ENCODE measurements at places on chromosomes 6 and 20.

DNA sequence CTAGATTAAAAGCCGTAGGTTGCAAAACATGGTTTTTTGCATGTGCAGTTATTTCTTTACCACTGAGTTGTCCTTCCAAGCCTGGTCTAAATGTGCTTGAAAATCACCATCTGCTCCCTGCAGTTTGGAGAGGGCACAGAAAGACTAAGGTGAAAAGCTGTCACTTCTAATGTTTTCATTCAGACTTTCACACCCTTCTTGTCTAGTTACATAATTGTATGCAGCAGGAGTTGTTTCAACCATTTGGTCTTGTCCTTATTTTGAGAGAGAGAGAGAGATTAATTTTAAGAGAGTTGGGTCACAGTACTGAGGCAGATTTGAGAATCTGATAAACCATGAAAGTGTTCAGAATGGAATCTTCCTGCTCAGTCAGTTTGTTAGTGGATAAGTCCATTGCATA, 82.5 kb downstream of the ARID1B start:
- DNase-seq: no peak

- no peak for DNase-seq
These were observed 331.3 kb downstream of the ZFAND3 start for GRCh38 chr6:38150681-38151296.

DNA sequence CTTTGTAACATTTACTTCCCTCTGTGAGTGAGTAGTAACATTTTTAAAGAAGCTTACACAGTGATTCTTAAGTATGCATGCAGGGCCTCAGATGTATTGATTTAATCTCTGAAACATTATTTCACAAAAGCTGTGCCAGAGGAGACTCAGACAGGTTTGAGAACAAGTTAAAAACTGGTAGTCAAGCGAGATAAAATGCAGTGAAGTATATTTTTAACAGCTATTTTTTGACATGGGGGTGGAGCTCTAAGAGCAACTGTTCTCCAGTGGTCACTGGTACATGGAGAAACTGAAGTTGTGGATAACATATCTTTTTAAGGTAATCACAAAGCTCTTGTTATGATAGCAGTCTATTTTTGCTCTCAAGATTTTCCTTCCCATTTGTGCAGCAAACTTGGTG, 20.4 kb downstream of the DSTN start:
- no peak for DNase-seq

GRCh38 chr6:36840432-36841403, 1.5 kb upstream of the CPNE5 start:
- DNase-seq: no peak

DNA sequence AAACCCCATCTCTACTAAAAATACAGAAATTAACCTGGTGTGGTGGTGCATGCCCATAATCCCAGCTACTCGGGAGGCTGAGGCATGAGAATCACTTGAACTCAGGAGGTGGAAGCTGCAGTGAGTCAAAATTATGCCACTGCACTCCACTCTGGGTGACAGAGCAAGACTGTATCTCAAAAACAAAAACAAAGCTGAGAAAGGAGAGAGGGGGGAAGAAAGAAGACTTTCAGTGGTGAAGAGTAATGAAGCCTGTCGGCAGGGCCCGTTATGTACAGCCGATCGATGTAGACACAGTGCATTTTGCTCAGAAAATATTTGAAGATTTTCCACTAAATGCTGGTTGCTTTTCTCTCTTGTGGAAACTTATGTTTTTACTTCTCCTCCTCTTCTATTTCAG, 13.8 kb downstream of the VAPB start:
- DNase-seq: no peak

GRCh38 chr6:147585256-147585655, 76.8 kb downstream of the SAMD5 start:
- DNase-seq: no peak

GRCh38 chr20:63017826-63018411, 11.2 kb upstream of the BHLHE23 start:
- DNase-seq: no peak

DNA sequence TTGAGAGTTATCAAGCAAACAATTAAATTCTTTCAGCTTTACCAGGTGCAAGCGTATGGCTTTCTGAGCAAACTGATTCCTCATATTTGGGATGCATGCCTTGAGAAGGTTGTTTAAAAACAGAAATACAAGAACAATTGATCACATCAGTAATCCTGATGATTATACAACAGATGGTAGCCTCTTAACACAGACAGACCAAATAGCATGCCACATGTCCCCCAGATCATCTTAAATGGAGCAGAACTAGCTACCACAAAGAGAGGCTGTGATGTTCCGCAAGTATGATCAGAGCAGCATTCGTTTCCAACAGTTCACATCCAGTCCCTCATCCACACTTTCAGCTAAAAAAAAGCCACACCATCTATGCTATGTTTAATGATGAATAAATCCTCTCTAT, 246.2 kb upstream of the NRSN1 start:
- no peak for DNase-seq

DNA sequence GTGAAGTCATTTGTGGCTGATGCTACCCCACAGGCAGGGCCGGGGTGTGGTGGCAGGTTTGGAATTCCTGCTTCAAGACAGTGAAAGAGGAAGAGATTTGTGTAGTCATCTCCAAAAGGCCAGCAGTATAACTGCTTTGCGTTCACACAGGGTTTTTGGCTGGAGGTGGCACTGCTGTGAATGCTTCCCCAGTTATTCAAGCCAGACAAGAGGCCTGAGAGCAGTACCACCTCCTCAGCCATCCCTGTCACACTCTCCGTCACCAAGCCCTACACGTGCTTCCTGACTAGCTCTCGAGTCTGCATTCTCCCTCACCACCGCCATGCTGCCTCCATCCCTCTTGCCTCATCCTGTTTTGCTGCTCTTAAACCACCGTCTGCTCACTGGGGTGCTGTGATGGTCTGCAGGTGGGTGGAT, 23.9 kb downstream of the ARMC2 start:
- DNase-seq: no peak

GRCh38 chr20:32925481-32926196, 66.9 kb downstream of the EFCAB8 start:
- no peak for DNase-seq

GRCh38 chr6:15811107-15811506, 148.3 kb upstream of the DTNBP1 start:
- no peak for DNase-seq

DNA sequence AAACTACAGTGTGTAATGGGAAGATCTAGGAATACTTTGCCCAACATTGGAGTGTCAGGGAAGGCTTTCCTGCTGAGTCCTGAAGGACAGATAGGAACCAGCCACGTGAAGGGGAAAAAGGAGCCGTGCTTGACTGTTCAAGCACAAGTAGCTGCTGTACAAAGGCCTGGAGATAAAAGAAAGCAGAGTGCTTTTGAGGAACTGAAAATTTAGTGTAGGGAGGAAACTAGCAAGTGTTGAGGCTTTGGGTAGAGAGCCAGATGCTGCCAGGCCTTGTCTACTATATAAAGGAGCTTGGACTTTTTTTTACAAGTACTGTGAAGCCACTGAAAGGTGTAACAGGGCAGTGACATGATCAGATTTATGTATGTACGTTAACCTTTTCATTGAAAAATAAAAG, 39.0 kb downstream of the DSE start:
- no peak for DNase-seq

- no peak for DNase-seq
These were observed 500.3 kb upstream of the ADGRB3 start for GRCh38 chr6:68134796-68135195.

DNA sequence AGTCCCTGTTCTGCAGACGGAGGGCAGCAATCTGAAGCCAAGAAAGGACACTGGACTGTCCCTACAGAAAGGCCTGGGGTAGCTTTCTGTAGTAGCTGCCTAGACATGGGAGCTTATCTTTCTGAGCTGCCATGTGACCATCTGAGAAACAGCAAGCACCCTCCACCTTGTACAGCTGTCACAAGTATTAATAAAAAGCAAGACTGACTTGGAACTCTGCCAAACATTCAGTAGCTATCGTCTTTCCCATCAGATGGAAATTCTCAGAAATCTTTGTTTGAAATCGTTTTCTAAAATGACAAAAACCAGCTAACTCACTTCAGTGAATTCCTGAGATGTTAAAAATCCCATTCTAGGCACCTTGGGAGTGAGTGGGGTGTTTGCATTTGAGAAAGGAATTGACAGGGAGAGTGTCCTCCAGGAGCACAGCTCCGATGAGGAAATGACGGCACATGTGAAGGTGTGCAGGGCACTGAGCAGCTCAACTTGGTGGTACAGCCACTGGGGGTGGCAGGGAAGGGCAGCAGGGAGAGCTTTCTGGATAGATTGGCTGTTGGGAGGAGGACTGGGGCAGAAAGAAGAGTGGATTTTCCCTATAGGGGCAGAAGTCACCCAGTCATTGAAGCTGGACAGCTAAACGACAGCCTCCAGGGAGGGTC, 24.5 kb downstream of the ACSS1 start:
- DNase-seq: peak; percentile 37

- no peak for DNase-seq
These were observed 29.8 kb downstream of the PDYN start for GRCh38 chr20:1964061-1964460.

DNA sequence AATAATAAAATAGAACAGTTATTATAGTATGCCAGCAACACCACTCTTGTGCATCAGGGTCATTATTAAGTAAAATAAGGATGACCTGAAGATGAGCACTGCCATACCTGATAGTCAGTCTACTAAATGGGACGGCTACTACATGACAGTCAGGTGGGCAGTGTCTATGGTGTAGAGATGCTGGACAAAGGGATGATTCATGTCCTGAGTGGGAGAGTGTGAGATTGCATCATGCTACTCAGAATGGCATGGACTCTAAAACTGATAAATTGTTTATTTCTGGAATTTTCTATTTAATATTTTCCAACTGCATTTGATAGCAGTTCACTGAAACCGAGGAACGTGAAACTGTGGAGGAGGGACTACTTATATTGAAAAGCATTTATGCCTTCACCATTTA, 38.8 kb downstream of the SNX9 start:
- DNase-seq: no peak

GRCh38 chr20:64188682-64189529, 24.7 kb downstream of the MYT1 start:
- peak; percentile 73 for DNase-seq

DNA sequence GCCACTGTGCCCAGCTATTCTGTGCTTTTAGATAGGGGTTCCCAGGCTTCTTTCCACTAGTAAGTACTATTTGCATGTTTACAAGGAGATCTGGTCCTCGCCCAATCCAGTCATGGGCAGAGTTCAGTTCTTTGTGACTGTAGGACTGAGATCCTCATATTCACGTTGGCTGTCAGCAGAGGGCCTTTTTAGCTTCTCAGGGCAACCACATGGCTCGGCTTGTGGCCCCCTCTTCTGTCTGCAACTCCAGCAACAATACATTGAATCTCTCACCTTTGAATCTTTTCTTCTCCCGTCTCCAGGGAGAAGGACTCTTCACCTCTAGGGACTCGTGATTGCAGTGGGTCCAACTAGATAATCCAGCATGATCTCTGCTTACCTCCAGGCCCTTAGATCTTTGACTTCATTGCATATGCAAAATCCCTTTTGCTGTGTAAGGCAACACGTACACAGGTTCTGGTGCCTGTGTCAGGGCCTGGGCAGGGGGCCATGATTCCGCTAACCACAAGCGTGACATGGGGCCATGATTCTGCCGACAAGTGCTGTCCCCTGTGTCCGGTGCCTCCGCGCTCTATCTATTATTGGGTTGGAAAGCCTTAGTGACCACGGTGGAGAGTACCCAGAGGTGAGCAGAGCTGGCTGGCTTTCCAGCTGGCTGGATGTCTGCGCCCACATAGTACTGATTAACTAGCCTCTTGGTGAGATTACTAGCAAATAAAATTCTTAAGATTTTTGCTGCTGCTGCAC, 5.1 kb downstream of the CCR6 start:
- DNase-seq: no peak

DNA sequence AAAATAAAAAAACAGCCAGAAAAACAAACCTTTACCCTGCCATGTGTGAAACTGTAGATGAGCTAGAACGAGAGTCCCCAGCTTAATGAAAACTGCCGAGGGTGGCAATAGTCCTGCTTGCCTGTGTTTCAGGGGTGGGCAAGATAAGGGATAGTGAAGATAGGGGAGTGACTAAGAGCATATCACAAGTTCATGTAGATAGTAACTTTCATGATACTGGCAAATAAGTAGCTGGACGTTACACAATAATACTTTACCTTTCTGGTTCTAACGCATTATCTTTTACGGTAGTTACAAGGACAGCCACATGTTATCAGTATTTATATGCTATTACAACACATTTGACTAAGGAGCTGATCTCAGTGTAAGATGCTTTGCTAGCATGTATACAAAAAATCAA, 9.3 kb upstream of the FBXO9 start:
- DNase-seq: no peak

DNA sequence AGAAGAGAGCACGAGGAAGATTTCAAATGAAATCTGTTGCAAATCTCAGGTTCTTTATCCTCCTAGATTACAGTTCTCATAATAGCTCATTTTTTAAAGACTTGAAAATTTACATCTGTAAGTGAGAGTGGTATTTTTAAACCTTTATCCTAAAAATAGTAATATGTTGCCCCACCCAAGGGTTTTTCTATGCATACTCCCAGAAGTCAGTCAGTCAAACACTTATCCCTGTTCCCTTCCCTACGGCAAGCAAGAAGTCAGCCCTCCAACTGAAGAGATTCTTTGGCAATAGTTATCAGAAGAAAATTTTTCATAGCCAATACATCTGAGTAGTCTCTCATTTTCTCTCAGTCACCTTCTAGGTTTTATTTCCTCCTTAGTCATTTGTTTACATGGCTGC, 24.1 kb downstream of the ELOVL4 start:
- DNase-seq: no peak

DNA sequence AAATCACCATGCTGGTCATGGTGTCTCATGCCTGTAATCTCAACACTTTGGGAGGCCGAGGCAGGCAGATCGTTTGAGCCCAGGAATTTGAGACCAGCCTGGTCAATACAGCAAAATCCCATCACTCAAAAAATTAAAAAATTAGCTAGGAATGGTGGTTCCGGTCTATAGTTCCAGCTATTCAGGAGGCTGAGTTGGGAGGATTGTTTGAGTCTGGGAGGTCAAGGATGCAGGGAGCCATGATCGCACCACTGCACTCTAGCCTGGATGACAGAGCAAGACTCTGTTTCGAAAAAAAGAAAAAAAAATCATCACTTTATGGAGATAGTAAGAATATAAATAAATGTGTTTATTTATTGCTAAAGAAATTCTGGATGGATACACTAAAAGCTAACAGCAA, 124.1 kb downstream of the RNGTT start:
- DNase-seq: no peak

Data from A673 (cell line).